Heart right ventricle (tissue), 16 donors: ENCODE measurements at places on chromosomes 12 and 14. TPM values are rescaled to one million over a fixed set of nuclear protein-coding genes. Genes with fewer than 3 reads are reported as not detected.

Gene TAS2R8
- not detected for total RNA-seq

Gene KRT74
- total RNA-seq = 0.62 TPM

Gene TMEM233
- total RNA-seq = 0.68 TPM

GRCh38 chr12:99431203-99431602, 216.3 kb upstream of the GARIN6 start:
- DNase-seq = no peak

GRCh38 chr14:97153527-97153926, 356.3 kb downstream of the VRK1 start:
- DNase-seq = no peak

DNA sequence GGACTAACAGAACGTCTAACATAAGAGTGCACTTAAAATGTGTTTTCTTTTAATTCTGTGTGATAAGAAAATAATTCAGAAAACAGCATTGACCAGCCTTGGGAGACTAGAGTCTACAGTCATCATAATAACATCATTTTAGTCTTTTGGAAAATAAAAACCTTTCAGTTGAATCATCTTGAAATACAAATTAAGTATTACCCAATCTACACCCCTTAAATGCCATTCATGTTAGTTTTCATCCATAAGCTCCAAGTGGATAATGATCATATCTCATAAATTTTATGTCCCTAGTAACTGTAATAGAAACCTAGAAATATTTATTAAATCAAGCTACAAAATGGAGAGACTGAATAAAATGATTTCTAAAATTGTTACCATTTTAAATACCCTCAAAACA, 32.4 kb downstream of the EPS8 start:
- no peak for DNase-seq
